ENCODE measurements at places on chromosomes 12 and 14.

- H3K4me1 ChIP-seq = no peaks in the 10 kb centered on the region
- no peak for DNase-seq
- H3K27ac ChIP-seq = no peak overlapping the region
- no peak overlapping the region for H3K4me3 ChIP-seq
- H3K27me3 ChIP-seq = peaks cover 6% of the 10 kb centered on the region
- no peaks in the 10 kb centered on the region for H3K36me3 ChIP-seq
These were observed 169.3 kb downstream of the EMP1 start for GRCh38 chr12:13365748-13366366.

GRCh38 chr12:112236386-112236785, 111.0 kb downstream of the TRAFD1 start:
- no peaks in the 10 kb centered on the region for H3K27me3 ChIP-seq
- H3K4me1 ChIP-seq = peaks cover 2% of the 10 kb centered on the region
- no peak overlapping the region for H3K4me3 ChIP-seq
- H3K27ac ChIP-seq = no peak overlapping the region
- peaks cover 39% of the 10 kb centered on the region for H3K36me3 ChIP-seq
- no peak for DNase-seq

- H3K4me3 ChIP-seq = no peak overlapping the region
- H3K4me1 ChIP-seq = peaks cover 16% of the 10 kb centered on the region
- DNase-seq = no peak
- H3K27me3 ChIP-seq = no peaks in the 10 kb centered on the region
- peaks cover 8% of the 10 kb centered on the region for H3K36me3 ChIP-seq
These were observed 36.1 kb upstream of the LRRK2 start for GRCh38 chr12:40188558-40189320.

DNA sequence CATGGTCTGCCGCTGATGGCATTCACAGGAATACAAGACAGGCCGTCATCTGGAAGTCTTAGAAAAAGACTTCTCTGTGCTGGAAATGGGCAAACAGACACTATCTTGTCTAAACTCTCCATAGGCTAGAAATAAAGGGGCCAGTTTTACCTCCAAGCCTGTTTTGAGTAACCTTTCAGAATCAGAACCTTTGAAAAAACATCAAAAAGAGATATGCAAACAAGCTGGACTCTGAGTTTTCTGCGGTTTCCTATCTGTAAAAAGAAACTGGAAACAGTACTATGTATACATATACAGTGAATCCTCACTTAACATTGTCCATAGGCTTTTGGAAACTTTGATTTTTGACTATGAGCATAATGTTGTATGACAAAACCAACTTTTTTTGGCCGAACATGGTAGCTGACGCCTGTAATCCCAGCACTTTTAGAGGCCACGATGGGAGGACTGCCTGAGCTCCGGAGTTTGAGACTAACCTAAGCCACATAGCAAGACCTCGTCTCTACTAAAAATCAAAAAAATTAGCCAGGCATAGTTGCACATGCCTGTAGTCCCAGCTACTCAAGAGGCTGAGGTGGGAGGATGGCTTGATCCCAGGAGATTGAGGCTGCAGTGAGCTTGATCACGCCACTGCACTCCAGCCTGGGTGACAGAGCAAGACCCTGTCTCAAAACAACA, 92.9 kb upstream of the MAX start:
- H3K27me3 ChIP-seq = peaks cover 2% of the 10 kb centered on the region
- no peak overlapping the region for H3K4me3 ChIP-seq
- peaks cover 5% of the 10 kb centered on the region for H3K4me1 ChIP-seq
- DNase-seq = no peak

DNA sequence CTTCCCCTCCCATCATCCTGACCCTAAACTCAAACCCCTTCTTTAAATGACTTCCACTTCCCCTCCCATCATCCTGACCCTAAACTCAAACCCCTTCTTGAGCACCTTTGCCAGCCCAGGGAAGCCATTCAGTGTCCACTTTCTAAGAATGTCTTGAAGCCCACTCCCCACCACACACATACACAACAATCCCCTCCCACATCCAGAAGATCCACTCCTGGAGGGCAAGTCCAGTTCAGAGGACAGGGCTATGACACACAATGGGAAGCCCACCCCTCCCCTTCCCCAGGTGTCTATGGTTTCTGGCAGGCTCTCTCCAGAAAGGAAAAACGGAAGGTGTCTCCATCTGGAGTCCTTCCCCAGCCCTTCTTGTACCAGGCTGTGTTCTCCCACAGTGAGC, 117.1 kb downstream of the KCNA5 start:
- no peaks in the 10 kb centered on the region for H3K36me3 ChIP-seq
- no peak for DNase-seq
- H3K27me3 ChIP-seq = peaks cover 2% of the 10 kb centered on the region
- H3K27ac ChIP-seq = no peak overlapping the region

DNA sequence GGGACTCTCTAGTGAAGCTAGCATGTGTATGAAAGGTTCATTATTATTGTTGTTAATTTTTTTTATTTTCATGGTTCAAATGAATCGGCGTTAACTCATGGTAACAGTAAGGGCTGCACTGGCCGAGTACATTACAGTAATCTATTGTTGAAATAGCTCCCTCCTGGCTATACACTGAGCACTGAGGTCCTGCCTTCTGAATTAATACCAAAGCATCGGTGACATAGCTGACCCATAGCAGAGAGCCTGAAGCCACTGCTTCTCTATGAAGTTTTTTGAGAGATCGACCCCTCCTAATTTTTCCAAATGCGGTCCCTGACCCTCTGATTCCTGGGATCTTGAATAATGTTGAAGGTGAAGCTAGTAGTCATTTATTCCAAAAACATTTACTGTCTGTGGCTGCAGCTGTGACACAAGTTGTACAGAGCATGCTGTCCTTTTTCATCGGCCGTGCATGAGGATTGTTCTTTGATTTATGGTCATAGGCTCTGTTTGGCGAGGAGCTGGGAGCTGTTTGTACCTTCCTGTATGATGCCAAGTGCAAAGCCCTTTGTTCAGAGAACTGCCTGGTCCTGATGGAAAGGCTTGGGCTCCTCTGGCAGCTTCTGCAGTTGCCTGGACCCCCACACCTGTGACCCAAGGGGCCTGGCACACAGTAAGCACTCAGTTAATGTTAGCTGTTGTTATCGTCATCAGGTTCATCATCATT, 486.5 kb downstream of the EGLN3 start:
- H3K4me3 ChIP-seq = no peak overlapping the region
- no peak for DNase-seq
- no peaks in the 10 kb centered on the region for H3K27me3 ChIP-seq
- H3K4me1 ChIP-seq = no peaks in the 10 kb centered on the region

- no peaks in the 10 kb centered on the region for H3K36me3 ChIP-seq
- no peak overlapping the region for H3K27ac ChIP-seq
- H3K4me1 ChIP-seq = peaks cover 11% of the 10 kb centered on the region
- DNase-seq = no peak
- H3K4me3 ChIP-seq = no peak overlapping the region
These were observed 18.8 kb downstream of the SLC25A29 start for GRCh38 chr14:100287202-100287997.
